ENCODE measurements at places on chromosomes 12 and 14.

DNA sequence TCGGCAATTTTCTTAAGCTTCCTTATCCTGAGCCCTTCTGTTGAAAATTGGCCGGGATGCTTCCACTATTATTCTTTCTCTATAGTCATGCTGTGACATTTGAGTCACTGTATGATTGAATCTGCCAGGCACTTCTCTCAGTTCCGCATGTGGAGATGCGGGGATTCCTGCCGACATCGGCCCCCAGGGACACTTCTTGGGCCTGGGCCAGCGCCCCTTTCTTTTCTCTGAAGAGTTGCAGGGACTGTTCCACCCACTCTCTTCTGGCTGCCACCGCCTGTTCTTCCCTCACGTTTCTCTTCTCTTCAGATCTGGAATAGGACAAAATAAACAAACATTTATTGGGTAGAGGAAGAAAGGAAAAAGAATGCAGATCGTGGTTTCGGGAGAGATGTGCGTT is 310.1 kb downstream of the ETNK1 start:
- no peak overlapping the region for H3K27ac ChIP-seq
- H3K27me3 ChIP-seq: no peaks in the 10 kb centered on the region
- no peaks in the 10 kb centered on the region for H3K36me3 ChIP-seq
- H3K4me1 ChIP-seq: no peaks in the 10 kb centered on the region

GRCh38 chr12:71626768-71627167 is 36.9 kb downstream of the ZFC3H1 start:
- no peak overlapping the region for H3K4me3 ChIP-seq
- no peak for DNase-seq
- peaks cover 41% of the 10 kb centered on the region for H3K36me3 ChIP-seq

DNA sequence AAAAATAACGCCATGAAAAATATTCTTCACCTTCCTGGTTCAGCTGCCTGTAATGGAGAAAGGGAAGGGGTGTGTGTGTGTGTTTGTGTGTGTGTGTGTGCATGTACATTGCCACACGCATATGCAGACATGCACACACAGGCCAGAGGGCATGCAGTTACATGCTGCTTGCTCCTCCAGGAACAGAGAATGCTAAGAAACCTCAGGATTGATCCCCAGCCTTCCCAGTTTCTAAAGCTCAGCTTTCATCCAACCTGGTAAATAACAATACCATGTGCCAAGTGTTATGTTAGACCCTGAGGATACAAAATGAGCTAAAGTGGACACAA is 241.7 kb downstream of the SPTSSA start:
- DNase-seq: no peak
- no peaks in the 10 kb centered on the region for H3K36me3 ChIP-seq
- no peak overlapping the region for H3K4me3 ChIP-seq
- H3K4me1 ChIP-seq: peaks cover 5% of the 10 kb centered on the region
- peaks cover 4% of the 10 kb centered on the region for H3K27me3 ChIP-seq
- H3K27ac ChIP-seq: no peak overlapping the region

DNA sequence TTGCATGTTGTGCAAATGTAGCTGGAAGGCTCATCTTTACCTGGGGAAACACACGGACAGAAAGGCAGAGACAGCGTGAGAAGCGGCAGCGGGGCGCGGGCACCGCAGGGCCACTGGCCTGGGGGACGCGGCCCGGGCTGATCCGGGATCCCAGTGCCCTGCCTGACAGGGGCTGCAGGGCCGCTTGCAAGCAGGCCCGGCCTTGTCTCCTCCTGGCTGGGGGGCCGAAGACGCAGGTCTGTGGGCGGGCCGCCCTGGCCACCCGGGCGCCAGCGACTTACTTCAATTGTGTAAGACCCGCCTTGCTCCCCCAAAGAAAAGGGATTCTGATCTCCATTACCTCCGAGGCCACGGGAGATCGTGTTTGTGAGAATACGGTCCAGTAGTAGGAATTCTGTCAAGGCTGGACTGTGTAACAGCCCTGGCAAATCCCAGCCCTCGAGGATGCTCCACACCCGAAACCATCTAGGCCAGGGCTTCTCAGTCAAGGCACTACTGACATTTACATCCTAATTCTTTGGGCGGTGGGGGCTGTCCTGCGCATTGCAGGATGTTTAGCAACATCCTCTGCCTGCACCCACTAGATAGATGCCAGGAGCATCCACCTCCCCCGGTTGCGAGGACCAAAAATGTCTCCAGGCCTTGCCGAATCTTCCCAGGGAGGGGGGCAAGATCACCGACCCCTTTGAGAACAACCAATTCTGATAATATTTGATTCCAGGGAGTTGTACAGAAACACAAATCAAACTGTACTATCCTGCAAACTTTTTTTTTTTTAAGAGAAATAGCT is 95.6 kb downstream of the BCL11B start:
- H3K36me3 ChIP-seq: peaks cover 61% of the 10 kb centered on the region
- peaks cover 32% of the 10 kb centered on the region for H3K4me1 ChIP-seq
- no peak overlapping the region for H3K27ac ChIP-seq

DNA sequence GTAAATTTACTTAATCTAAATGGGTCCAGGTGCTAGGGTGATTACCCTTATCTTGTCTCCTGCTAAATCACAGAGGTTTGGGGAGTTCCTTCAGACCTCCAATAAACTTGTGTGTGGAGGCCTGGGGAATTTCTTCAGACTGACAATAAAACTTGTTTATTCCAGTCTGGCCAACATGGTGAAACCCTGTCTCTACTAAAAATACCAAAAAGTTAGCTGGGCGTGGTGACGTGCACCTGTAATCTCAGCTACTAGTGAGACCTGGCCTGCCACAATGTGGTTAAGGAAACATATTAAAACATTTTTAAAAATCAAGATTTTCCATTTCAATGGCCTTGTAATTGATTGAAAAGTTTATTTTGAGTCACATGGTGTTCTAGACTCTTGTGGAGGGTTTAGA is 126.9 kb upstream of the FGD4 start:
- H3K4me3 ChIP-seq: no peak overlapping the region
- H3K36me3 ChIP-seq: no peaks in the 10 kb centered on the region
- no peak overlapping the region for H3K27ac ChIP-seq
- peaks cover 13% of the 10 kb centered on the region for H3K4me1 ChIP-seq

DNA sequence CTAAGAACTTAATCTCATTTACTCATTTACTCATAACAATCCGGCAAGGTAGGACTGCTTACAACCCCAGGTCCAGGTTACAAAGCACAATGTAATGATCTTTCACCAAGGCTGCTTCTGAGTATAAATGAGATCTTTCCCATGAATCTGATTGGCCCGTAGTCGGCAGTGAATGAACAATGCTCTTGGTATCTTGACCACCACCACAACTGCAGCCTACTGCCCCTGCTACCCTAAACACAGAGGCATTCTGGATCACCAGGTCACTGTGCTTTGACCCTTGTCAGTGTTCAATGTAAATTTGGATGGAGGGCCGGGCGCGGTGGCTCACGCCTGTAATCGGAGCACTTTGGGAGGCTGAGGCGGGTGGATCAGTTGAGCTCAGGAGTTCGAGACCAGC is 15.9 kb downstream of the FAM181A start:
- peaks cover 31% of the 10 kb centered on the region for H3K36me3 ChIP-seq
- no peak overlapping the region for H3K27ac ChIP-seq
- no peaks in the 10 kb centered on the region for H3K27me3 ChIP-seq
- H3K4me1 ChIP-seq: peaks cover 13% of the 10 kb centered on the region
- DNase-seq: no peak
- no peak overlapping the region for H3K4me3 ChIP-seq

DNA sequence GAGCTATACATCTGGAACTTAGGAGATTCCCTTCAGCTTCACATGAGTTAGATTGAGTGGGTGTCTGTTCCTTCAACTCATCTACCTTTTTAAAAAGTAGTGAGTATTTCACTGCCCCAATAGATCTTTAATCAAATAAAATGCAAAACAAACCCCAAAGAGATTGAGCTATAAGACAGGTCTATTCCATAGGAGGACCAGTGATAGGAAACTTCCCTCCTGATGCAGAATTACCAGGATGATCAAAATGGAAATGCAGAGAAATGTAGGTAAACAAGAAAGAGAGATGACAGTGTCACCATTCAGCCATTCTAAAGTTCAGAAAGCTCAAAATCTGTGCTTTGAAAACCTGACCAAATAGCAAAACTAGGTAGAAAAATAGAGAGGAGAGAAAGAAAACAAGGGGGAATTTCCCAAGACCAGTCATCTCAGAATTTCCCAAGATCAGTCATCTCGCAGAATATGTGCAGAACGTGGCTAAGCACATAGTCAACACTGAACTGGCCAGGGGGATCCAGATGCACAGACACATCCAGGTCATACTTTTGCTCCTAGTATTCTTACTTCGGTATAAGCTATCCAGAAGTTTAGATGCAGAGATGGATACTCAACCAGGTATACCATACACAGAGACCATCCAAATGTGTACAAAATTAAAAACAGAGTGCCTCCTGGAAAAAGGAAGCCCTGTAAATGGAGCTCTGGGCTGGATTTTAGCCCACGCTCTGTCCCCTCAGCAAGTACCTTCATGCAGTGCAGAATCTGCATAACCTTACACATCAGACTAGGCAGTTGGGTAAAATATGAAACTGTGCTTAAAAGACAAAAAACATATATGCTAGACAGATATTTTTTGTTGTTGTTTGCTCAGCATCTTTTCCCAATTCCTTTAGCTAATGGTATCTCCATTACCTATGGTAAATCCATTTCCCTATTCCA is 27.4 kb downstream of the SLC41A2 start:
- DNase-seq: peak; percentile 73
- H3K4me3 ChIP-seq: no peak overlapping the region
- no peaks in the 10 kb centered on the region for H3K36me3 ChIP-seq
- H3K27me3 ChIP-seq: no peaks in the 10 kb centered on the region

- peaks cover 36% of the 10 kb centered on the region for H3K4me1 ChIP-seq
- no peaks in the 10 kb centered on the region for H3K36me3 ChIP-seq
- H3K27me3 ChIP-seq: no peaks in the 10 kb centered on the region
- no peak overlapping the region for H3K4me3 ChIP-seq
- DNase-seq: no peak
Measured at GRCh38 chr14:68945585-68946488, 33.3 kb downstream of the ACTN1 start.

DNA sequence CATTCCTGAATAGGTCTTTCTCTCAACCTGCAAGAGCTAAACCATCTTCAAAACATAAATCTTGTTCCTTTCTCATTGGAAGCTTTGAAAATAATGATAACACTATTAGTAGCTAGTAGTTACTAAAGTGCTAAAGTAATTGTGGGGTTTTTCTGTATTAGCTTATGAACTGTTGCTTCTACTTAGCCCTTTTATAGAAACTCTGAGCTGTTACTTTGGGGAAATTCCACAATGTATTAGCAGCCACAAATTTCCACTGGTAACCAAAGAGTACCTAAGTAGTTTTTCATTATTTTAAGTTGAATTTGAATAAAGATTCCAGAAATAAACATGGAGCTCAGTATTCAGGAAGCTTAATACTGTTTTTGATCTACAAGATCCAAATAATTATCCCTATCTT is 6.4 kb upstream of the MAPK1IP1L start:
- H3K36me3 ChIP-seq: peaks cover 14% of the 10 kb centered on the region
- H3K4me3 ChIP-seq: no peak overlapping the region
- peaks cover 4% of the 10 kb centered on the region for H3K4me1 ChIP-seq

DNA sequence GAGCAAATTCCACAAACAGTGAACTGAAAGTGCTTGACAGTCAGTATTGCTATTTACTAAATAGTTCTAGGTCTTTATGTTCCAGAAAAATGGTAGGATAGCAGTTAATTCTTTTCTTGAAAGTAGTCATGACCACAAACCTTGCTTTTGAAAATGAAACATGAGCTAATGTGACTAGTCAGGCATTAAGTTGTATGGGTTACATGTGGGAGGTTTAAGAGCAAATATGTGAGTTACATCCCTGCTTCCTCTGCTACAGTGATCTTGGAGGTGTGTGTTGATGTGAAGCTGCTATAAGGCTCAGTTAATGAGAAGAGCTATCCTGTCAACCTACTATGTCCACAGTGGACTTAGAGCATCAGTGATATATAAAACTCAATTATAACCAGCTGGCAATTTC is 741.6 kb downstream of the FSCB start:
- no peak for DNase-seq
- no peaks in the 10 kb centered on the region for H3K4me1 ChIP-seq
- no peak overlapping the region for H3K4me3 ChIP-seq

DNA sequence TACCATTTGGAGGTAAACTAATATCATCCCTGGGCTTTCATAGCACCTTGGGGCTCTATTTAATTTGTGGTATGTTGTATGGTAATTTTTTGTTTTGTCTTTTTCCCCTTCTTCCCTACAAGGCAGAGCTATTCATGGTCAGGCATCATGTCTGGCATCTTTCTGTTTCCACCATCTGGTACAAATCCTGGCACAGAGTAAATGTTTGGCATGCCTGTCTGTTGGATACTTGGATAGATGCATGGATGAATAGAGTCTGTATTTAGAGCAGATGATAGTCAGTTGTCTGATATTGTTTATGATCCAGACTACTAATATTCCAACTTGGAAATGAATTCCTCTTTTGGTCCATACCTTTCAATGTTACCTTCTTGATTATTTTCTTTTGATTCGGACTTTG is 139.8 kb downstream of the NEDD1 start:
- no peak overlapping the region for H3K4me3 ChIP-seq
- H3K27me3 ChIP-seq: peaks cover 4% of the 10 kb centered on the region
- no peaks in the 10 kb centered on the region for H3K4me1 ChIP-seq
- no peaks in the 10 kb centered on the region for H3K36me3 ChIP-seq
- no peak overlapping the region for H3K27ac ChIP-seq

DNA sequence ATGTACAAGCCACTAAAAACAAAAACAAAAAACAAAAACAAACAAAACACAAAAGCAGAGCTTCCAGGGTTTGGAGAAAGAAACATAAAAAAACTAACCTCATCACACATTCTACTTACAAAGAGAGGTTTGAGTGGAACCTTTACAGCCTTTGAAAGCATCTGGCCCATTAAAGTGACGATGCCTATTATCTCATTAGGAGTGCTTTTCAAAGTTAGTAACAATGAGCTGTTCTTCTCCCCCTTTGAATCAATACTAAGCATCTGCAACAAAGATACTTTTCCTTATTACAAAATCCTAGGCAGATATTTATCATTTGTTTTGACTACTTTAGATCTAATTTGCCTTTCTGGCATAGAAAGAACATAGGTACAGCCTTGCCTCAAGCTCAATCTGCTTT is 217.3 kb downstream of the PPM1H start:
- no peaks in the 10 kb centered on the region for H3K36me3 ChIP-seq
- H3K27ac ChIP-seq: no peak overlapping the region
- H3K4me3 ChIP-seq: no peak overlapping the region
- H3K4me1 ChIP-seq: no peaks in the 10 kb centered on the region
- no peaks in the 10 kb centered on the region for H3K27me3 ChIP-seq

DNA sequence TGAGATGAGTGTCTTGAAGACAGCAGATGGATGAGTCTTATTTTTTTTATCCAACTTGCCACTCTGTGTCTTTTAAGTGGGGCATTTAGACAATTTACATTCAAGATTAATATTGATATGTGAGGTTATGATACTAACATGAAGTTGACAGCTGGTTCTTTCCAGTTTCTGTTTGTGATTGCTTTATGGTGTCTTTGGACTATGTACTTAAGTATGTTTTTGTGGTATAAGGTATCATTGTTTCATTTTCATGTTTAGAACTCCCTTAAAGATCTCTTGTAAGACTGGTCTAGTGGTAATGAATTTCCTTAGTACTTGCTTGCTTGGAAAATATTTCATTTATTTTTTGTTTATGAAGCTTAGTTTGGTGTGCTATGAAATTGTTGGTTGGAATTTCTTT is 550.3 kb upstream of the NOVA1 start:
- no peaks in the 10 kb centered on the region for H3K36me3 ChIP-seq
- no peaks in the 10 kb centered on the region for H3K4me1 ChIP-seq
- no peak overlapping the region for H3K4me3 ChIP-seq
- no peak overlapping the region for H3K27ac ChIP-seq

- no peaks in the 10 kb centered on the region for H3K27me3 ChIP-seq
- peaks cover 27% of the 10 kb centered on the region for H3K4me1 ChIP-seq
- DNase-seq: peak; percentile 75
Measured at GRCh38 chr12:88299567-88300101, 157.5 kb downstream of the TMTC3 start.

- H3K36me3 ChIP-seq: peaks cover 4% of the 10 kb centered on the region
- peaks cover 31% of the 10 kb centered on the region for H3K27me3 ChIP-seq
Measured at GRCh38 chr12:4450551-4451112, 5.0 kb upstream of the FGF6 start.
